ENCODE measurements at places on chromosomes 11 and 22. TPM values are rescaled to one million over a fixed set of nuclear protein-coding genes. Genes with fewer than 3 reads are reported as not detected.

DNA sequence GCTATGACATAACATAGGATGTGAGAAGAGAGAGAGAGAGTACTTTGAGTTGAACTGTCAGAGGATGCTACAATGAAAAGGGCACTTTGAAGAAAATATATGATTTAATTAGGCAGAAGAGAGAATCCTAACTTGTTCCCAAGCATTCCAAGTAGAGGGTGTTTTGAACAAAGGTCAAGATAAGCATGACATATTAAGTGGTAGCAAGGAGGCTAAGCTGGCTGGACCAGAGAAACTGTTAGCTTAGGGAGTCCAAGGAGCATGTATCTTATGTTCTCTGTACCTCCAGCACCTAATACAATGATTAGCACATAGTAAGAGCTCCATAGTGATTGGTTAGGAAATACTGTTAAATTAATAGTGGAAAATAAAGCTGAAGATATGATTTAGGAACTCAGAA is 479.6 kb downstream of the TMEM135 start:
- no peak for DNase-seq

DNA sequence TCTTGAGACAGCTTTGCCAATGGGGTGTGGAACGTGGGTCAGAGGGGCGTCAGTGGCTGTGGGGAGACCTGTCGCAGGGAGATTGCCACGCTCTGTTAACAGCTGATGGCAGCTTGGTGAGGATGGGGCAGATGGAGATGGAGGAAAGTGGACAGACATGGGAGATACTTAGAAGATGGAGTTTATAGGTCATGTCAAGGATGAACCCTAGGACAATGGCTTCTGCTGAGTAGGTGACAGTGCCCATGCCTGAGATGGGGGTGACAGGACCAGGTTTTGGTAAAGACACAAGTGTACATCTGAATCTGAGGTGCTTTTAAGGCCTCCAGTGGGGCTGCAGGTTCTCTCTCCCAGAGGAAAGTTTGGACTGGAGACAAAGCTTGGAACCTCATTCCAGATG is 51.5 kb upstream of the ACCSL start:
- no peak for DNase-seq

The MS4A18 gene
- not detected for total RNA-seq

DNA sequence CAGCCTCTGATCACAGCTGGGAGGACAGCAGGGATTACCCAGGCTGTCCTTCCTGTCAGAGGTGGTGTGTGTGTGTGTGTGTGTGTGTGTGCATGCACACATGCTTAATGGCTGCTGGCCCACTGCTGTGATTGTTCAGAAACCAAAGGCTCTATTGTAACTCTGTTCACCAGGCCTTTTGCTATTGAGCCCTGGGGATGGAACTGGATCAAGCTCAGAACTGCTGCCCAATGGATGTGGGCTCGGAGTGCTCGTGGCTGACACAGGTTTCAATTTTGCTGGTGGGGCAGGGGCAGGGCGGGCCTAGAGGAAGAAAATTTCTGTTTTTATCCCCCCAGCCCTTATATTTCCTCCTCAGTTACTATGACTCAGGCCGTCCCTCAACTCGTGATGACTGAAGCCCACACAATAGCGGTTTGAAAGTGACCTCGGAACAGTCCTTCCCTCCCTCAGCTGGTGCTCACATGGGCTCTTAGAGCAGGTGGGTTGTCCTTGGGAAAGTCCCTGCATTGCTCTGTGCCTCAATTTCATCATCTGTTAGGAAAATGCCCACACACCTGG is 359.3 kb downstream of the TENM4 start:
- no peak for DNase-seq

DNA sequence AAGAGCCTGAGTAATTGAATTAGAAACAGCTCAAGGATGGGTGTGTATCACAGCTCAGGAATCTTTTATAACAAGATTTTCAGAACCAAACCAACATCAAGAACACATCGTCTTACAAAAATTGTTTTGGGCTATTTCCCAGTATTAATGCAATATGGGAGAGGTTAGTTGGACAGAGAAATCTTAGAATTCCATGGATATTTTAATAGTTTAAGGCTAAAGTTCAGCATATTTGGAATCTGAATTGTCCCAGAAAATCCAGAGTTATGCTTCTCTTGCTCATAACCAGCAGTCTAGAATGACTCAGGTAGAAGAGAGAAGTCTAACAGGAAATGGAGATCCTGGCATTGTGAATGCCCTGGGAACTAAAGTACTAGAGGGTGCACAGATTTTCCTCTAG is 74.6 kb downstream of the ADM start:
- no peak for DNase-seq

The GSTT2 gene
- 0.29 TPM for total RNA-seq

GRCh38 chr11:85133636-85134035 is 493.5 kb downstream of the DLG2 start:
- no peak for DNase-seq

GRCh38 chr22:41779929-41780505 is 20.5 kb upstream of the CCDC134 start:
- DNase-seq: no peak

The CCDC188 gene
- total RNA-seq: not detected

The KRTAP5-9 gene
- 0.62 TPM for total RNA-seq

DNA sequence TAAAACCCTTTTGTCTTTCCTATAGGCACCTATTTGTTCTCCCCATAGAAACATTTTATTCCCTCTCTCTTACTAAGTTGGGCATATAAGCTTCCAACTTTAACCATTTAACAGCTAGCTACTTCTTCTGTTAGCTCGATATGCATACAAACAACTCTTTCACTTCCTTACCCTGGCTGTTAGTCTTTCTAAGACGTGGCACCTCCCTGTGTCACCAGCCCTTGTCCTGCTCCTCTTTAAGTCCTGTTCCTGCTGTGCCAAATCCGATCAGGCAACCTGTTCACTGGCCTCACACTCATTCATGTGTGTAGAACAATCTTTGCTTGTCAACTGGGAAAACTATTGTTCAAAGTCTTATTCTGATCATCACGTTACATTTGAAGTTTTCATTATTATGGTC is 1376.1 kb upstream of the TENM4 start:
- DNase-seq: no peak

The MUC5B gene
- total RNA-seq: not detected

- no peak for DNase-seq
Measured at GRCh38 chr11:30342736-30343166, 19.8 kb downstream of the ARL14EP start.

- no peak for DNase-seq
Measured at GRCh38 chr22:23065069-23065451, 5.3 kb upstream of the GNAZ start.

The ESAM gene
- total RNA-seq: 0.85 TPM

The HORMAD2 gene
- total RNA-seq: 0.47 TPM

The SMIM35 gene
- not detected for total RNA-seq

DNA sequence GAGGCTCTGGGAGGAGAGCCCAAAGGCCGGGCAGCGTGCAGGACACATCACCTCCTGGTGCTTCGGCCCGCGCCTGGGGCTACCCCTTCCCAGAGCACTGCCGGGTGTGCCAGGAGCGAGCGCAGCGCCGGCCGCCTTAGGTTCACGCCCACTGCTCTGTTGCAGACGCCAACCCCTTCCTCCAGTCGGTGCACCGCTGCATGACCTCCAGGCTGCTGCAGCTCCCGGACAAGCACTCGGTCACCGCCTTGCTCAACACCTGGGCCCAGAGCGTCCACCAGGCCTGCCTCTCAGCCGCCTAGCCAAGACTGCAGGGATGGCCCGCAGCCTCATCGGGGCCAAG is 79.0 kb downstream of the MED15 start:
- no peak for DNase-seq

The CNGA4 gene
- 0.54 TPM for total RNA-seq

All from mesothelial cell of epicardium (in vitro differentiated cells).